Posterior vena cava (tissue), 2 donors: ENCODE measurements at places on chromosomes 1 and 21.
A peak's percentile ranks its signal among the peaks of the same experiment; 100 is the strongest.

GRCh38 chr1:47906009-47906432, 91.2 kb downstream of the TRABD2B start:
- no peak for DNase-seq

- no peak for DNase-seq
These were observed 296.0 kb downstream of the TBX15 start for GRCh38 chr1:118692143-118692542.

GRCh38 chr1:51875836-51876235, 2.7 kb downstream of the NRDC start:
- DNase-seq: no peak

DNA sequence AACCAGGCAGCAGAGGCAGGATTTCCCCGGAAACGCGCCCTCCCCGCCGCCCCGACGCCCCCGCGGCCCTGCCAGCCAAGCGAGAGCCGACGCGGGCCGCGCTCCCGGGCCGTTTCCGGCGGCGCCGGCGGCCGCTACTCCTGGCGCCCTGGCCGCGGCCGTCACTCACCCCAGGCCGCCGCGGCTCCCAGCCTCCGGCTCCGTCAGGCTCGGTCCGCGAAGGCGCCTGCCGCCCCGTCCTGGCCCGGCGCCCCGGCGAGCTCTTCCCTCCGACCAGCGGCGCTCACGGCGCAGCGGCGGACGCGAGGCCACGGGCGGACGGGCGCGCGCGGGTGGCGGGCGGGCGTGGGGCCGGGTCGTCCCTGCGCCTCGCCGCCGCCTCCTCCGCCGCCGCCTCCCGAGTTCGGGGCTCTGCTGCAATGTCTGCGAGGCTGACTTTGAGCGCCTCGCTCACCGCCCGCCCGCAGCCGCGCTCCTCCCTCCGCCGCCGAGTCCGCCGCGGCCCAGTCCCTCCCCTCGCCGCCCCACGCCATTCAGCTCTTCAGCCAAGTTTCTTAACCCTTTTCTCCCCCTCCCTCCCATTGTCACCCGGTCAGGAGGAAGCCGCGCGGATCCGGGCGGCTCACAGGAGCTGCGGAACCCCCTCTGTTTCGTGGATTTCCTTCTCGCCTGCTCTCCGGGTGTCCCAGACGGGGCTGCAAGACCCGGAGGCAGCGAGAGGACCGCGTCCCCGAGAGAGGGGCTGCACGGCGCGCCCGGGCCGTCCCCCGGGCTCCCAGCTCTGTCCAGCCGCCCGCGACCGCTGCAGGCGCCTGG, at the start of gene NRIP1:
TSS of gene NRIP1 (minus strand) at position 425 of the 816 bp plus-strand sequence. CDS start 96,808 bp downstream, outside the sequence.
- peak; percentile 98 for DNase-seq

GRCh38 chr1:79355090-79355489, 348.6 kb upstream of the ADGRL4 start:
- DNase-seq: no peak

GRCh38 chr1:21559788-21560567, 50.8 kb downstream of the ALPL start:
- DNase-seq: no peak

- DNase-seq: no peak
These were observed 43.1 kb upstream of the ETV3 start for GRCh38 chr1:157181258-157181657.

DNA sequence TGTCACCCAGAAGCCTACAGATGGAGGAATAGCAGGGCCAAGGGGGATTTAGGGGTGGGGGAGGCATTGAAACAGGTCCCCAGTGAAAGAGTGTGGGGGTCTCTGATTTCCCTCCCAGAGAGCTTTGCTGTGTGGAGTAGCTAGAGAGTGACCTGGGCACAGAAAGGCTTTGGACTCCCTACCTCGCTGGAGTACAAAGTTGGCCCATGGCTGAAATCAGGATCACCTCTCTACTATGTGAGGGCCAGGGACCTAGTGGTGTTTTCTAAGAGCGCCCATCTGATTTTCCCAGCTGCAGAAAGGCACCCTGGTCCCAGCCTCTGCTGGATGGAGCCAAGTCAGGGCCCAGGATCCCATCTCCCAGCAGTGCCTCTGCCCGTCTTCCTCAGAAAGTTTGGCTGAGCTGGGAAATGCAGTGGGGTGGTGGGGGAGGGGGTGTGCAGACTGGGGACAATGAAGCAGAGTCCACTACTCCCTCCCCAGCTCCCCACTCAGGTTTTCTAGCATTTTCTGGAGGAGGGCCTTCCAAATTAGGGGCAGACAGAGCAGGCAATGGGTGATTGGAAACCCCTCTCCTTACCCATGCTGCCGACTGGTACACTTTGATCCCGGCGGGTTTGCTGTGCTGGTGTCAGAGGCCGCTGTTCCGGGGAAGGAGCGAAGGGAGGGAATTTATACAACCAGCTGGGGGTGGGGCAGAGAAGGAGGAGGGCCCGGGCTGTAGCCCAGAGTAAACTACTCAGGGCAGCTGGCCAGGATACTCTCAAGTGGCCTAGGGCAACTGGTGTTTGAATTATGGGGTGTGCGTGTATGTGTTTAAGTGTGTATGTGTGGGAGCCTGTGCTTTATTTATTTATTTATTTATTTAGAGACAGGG, at the start of gene SELENBP1:
TSS of gene SELENBP1 (minus strand) at position 648 of the 877 bp plus-strand sequence. CDS start at position 584, 64 bp downstream.
- peak; percentile 90 for DNase-seq

DNA sequence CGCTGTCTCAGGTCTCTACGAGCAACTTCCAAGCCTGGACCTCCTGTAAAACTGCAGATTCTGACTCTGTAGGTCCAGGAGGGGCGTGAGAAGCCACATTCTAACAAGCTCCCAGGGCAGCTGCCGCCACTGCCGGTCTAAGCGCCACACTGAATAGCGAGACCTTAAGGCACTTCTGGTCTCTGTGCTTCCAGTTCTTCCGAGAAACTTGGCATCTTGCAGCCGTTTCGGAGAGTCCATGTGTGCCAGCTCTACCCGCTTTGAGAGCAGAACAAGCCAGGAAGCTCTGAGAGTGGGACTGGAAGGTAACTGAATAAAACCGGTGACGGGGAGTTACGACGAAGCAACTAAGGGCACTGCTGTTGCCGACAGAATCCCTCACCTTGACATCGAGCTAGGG, 12.5 kb downstream of the AGT start:
- no peak for DNase-seq

DNA sequence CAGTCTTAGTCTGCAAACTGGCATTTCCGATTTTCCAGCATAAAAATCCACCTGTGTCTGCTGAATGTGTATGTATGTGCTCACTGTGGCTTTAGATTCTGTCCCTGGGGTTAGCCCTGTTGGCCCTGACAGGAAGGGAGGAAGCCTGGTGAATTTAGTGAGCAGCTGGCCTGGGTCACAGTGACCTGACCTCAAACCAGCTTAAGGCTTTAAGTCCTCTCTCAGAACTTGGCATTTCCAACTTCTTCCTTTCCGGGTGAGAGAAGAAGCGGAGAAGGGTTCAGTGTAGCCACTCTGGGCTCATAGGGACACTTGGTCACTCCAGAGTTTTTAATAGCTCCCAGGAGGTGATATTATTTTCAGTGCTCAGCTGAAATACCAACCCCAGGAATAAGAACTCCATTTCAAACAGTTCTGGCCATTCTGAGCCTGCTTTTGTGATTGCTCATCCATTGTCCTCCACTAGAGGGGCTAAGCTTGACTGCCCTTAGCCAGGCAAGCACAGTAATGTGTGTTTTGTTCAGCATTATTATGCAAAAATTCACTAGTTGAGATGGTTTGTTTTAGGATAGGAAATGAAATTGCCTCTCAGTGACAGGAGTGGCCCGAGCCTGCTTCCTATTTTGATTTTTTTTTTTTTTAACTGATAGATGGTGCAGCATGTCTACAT, 2.5 kb upstream of the OLFML3 start:
- DNase-seq: no peak

- DNase-seq: no peak
These were observed 78.4 kb downstream of the DISP1 start for GRCh38 chr1:222893255-222893654.

DNA sequence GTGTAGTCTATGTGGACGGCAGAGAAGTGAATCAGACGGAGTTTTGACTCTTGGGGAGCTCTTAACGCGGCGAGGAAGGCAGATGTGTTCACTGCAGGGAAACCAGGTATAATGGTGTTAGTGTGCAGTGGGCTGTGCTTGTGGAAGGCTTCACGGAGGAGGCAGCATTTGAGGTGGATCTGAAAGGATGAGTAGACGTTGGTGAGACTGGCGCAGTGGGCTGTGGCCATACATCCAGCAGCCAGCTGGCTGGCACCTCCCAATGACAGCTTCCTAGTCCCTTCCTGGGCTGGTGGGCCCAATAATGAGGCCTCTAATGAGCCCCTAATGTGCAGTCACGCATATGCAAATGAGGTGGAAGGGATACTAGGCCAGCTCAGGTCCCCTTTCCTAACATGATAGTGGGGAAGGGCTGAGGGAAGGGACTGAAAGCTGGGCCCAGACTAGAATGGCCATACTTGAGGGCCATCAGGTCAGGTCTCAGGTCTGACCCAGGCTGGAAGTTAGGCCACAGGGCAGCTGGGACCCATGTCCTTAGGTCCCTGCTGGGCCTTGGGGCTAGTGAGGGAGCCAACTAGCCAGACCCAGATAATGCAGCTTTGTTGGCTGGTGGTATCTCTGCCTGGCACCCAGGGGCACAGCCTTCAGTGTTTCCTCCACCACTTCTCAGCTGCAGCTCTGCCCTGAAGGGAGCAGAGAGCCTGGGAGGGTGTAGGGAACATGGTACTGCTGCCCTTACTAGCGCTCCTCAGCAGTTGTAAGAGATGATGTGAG, 3.8 kb downstream of the MAP7D1 start:
- no peak for DNase-seq

- DNase-seq: peak; percentile 69
These were observed 1.3 kb upstream of the RD3 start for GRCh38 chr1:211493133-211493871.

- no peak for DNase-seq
These were observed 1.6 kb upstream of the TMEM63A start for GRCh38 chr1:225883616-225884265.
